ENCODE measurements at places on chromosomes 3 and 15.
A peak's percentile ranks its signal among the peaks of the same experiment; 100 is the strongest.

- DNase-seq = no peak
Observed at GRCh38 chr15:54636147-54636546, 560.6 kb downstream of the RSL24D1 start.

DNA sequence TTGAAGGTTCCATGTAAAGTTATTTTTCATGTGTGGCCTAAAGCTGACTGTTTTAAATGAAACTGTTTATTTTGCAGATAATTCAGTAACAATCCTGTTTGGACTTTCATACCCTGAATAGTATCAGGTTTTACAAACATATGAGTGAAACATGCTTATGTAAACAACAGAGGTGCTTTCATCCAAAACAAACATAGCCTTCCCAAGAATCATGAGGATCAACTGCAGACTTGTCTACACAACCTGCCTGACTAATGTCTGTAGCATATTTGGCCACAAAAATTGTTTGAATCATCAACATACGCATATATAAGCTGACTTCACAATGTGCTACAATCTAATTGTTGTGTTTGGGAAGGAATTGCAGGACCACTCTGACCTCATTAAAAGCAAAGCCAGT, 190.4 kb downstream of the DIPK2A start:
- DNase-seq = no peak

- DNase-seq = no peak
Observed at GRCh38 chr3:55296791-55297190, 190.3 kb downstream of the WNT5A start.

- DNase-seq = no peak
Observed at GRCh38 chr3:150411976-150412375, 3.9 kb downstream of the TSC22D2 start.

DNA sequence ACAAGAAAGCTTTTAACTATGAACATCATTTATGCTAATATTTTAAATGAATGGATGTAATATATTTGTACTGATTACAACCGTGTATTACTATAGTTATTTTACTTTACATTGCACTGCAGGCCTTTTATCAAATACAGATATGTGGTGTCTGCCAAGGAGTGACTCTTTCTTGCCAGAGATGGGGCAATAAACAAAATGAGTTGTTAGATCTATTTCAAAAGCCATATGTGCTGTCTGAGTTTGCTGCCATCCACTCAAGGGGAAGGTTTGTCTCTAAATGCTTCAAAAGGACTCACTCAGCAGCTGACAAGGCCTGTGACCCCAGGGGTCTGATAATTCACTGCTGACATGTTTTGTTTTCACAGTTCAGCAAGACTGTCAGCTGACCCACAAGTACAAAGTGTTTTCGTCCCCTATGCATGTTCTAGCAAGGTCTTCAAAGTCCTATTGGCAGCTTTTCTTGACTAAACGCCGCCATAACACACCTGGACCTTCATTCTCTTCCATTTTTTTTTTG, 41.3 kb upstream of the ZBED2 start:
- no peak for DNase-seq

GRCh38 chr3:195017151-195017550, 253.8 kb downstream of the XXYLT1 start:
- DNase-seq = no peak

- DNase-seq = no peak
Observed at GRCh38 chr3:177538048-177538749, 340.9 kb upstream of the TBL1XR1 start.

GRCh38 chr3:99962703-99963102, 145.0 kb downstream of the CMSS1 start:
- DNase-seq = peak; percentile 44

DNA sequence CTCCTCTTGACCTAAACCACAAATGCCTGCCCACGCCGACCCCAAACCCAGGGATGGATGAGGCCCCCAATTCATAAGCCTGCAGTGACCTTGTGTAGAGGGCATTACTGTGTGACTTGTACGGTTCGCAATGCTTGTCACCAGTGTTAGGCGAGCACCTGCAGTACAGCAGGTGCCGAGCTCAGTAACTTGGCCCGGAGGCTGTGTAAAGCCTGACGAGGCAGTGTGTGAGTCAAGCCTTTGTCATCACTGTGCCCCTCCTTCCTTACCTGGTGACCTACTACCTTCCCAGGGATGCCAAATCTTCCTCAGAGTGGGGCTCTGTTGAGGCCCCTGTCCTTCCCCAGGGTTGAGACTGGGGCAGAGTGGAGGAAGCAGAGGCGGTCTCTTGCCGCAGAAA, 37.2 kb upstream of the TMEM115 start:
- DNase-seq = no peak

DNA sequence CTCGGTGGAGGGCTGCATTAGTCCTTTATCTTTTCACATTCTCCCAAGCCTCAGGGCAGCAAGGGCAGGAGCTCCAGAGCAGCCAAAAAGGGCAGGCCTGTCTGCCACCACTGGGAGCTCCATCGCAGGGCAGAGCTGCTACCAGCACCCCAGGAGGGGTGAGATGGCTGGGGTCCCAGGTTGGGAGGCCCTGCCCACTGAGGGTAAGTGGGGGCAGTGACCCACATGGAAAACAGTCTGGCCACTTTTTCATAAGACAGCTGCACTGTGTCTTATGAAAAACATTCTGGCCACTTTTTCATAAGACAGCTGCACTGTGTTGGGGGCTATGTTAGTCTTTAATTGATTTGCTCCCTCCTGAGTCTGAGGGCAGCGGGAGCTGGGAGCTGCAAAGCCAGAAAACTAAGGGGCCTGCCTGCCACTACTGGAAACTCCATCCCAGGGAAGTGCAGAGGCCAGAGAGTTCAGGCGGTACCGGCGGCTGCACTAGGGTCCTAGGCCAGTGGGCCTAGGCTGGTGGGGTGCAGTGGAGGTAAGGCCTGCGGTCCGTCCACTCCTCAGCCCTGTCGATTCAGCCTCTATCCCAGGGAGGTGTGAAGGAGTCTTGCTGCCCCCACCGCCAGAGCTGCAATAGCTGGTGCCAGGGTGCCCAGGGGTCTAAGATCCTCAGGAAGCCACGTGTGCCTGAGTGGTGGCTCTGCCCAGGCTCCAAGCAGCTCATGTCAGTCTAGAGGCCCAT, 45.4 kb downstream of the TMCO5A start:
- DNase-seq = no peak

- no peak for DNase-seq
Observed at GRCh38 chr3:150077107-150077506, 106.4 kb upstream of the PFN2 start.

DNA sequence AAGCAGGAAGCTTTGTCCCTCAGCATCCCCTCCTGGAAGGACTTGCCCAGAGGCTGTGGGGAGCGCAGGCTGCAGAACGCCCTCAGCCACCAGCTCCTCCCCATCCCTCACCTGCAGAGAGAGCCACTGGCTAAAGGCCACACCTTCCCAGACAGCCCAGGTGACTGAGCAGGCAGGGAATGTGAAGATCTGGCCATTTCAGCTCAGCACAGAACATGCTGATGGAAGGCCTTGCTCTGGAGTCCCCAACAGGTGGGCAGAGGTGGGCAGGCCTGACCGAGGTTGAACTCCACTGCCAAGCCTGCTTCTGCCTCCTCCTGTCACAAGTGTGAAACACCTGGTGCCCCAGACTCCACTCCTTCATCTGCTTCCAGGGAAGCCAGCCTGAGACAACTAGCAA, 50.7 kb upstream of the SEC61A1 start:
- no peak for DNase-seq

DNA sequence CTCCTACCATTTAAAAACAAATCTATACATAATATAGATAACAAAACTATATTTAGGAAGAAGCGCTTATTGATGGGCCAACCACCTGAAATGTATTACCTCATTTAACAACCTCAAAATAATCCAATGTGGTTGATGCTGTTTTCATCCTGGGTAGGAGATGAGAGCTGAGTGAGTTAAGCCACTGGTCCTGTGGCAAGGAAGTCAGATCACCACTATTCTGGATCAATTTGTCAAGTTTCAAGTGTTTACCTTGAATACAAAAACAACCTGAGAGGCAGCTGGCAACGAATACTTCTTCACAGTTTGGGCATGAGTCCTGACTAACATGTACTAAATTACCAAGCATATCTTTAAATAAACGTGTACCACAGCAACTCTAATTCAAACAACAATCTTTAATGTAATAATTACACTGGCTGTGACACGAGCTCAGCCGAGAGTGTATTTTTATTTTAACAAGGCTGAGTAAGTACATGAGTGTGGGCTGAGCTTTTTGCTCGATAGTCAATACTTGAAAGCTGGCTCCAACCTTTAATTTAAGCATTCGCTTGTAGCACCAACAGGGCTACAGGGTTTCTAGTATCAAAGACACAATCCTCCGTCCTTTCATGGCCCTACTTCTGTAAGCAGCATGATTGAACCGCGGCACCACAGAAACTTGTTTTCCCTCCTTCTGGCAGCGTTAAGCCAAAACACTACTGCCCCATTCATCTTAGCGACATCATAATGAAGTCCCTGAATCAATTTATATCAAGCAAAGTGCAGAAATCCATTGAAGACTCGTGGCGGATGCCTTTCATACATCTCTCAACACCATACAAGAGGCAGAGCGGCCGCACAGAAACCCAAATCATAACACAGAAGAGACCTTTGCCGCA, 93.8 kb upstream of the ICE2 start:
- DNase-seq = no peak

GRCh38 chr3:119219069-119219468, 21.6 kb downstream of the B4GALT4 start:
- DNase-seq = no peak

DNA sequence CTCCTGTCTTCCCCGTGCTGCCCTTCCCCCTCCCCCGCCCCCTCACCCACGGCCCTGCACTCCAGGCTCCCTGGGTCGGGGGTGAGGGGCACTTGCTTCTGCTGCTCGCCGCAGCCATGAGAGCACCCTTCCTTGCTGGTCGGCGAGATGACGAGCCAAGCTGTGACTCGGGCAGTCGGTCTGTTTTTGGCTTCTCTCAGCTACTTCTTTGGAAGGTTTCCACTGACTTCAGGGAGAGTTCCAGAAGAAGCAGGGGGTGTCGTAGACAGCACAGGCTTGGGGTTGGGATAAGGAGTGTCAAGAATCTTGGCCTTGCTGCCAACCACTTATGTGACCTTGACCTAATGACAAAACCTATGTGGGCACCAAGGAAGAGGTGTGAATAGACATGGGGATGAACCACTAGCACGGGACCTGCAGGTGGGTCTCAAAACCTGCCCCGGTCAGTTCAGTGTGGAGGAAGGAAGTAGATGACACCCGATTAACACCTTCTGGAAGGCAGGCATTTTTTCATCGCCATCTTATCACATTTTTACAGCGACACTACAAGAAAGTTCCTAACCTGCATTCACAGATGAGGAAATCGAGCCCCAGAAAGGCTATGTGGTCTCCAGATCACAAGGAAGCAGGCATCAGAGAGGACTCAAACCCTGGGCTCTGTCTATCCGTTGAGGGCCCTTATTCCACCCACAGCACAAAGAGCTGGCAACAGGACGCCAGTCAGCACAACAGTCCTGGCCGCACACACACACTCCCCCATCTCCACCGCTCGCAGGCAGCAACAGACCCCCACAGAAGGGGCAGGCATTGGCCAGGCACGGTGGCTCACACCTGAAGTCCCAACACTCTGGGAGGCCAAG, 120.9 kb downstream of the LIPC start:
- DNase-seq = no peak

DNA sequence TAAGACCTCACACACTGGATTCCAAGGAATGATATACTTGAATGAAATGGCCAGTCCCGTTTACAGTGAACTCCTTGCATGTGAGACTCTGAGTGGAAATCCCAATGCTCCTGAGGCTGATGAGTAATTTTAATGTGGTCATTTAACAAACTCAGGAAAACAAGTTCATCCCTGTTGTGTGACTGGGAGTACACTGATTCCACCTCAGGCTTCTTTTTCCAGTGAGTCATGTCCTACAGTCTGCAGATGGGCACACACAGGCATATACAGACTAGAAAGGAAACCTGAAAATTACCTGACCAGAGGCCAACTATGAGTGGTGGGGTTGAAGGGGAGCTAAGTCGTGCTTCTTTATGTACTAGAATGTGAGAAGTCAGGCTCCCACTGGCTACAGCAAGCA, 5.8 kb downstream of the SQOR start:
- peak; percentile 42 for DNase-seq

DNA sequence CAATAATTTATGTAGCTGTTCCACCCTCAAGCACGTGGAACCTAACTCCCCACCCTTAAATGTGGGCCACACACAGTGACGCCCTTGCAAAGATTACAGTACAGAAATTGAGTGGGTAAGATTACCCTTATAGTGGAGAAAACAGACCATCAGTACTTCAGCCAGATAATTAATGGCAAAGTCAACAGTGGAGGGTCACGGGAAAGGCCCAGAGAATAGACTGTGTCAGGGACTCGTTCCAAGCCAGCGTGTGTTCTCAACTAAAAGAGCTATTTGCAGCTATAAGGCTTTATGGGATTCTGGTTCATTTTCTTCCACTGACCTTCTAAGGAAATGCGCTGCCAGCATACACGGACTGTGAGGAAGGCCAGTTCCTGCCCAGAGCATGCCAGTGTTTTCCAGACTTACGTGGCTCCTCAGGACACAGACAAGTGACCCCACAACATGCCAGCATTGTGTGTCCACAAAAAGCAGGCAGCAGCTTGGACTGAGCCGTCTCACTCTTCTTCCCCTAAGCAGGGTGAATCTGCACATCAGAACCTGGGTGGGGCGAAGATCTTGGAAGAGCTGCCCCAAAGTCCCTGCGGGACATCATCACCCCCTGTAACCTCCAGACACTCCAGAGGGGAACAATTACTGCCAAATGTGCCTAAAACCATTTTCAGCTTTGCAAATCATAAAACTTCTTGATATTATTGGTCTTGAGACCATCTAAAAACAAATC, 428.5 kb downstream of the OCA2 start:
- DNase-seq = no peak

DNA sequence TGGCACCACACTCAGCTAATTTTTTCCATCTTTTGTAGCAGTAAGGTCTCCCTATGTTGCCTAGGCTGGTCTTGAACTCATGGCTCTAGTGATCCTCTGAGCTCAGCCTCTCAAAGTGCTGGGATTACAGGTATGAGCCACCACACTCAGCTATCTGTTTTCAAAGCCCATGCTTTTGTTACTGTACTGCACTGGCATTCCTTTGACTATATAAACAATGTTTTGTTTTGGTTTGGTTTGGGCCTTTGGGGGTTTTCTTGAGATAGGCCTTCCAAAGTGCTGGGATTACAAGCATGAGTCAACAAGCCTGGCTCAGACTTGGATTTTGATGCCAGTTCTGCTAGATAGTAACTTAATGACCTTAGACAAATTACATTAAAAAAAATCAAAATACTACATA, 89.7 kb upstream of the GK5 start:
- peak; percentile 68 for DNase-seq

DNA sequence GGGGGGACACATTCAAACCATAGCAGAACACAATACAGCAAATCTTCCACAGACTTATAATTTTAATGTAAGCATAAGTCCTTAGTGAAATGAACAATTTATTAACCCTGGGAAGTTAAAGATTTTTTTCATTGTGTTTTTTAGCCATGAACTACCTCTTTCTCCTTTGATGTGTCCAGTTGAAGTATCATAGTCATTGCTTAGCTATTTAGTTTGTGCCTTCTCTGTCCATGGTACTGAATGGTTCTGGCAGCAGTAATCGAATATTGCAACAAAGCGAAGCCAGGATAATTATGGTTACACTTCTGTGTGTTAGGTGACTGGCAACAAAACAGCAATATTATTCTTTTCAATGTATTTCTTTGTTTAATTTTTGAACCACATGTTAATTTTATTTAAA, 403.0 kb upstream of the ONECUT1 start:
- DNase-seq = no peak

- DNase-seq = peak; percentile 30
Observed at GRCh38 chr3:128426128-128426921, 40.4 kb downstream of the DNAJB8 start.

- no peak for DNase-seq
Observed at GRCh38 chr3:101729586-101729985, 5.2 kb downstream of the CEP97 start.

GRCh38 chr3:171498921-171499320, 38.7 kb upstream of the TNIK start:
- DNase-seq = no peak

Data from SJSA1 (cell line).